Muscle of leg (tissue), 16 donors: ENCODE measurements at places on chromosomes 1 and 21. TPM values are rescaled to one million over a fixed set of nuclear protein-coding genes. Genes with fewer than 3 reads are reported as not detected.

DNA sequence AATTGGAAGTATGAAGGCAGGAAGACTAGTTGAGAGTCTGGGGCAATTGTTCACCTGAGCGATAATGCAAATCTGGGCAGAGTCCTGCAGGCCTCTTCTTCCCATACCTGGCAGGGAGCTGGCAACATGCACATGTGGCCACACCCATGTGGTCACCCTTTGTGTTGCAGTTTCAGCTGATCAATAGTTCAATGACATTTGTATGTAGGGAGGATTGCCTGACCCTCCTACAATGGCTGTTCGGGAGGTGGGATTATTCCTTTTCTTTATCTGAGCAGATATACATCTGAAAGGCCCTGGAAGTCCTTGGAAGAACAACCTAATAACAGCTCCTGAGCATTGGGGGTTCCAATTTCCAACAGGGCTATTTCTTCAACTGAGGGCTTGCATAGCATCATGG is 15.2 kb upstream of the TRIM45 start:
- DNase-seq: no peak

GRCh38 chr1:204705888-204706837 is 20.6 kb upstream of the LRRN2 start:
- DNase-seq: peak; percentile 12

GRCh38 chr1:46437723-46438122 is 43.6 kb downstream of the FAAH start:
- DNase-seq: no peak

DNA sequence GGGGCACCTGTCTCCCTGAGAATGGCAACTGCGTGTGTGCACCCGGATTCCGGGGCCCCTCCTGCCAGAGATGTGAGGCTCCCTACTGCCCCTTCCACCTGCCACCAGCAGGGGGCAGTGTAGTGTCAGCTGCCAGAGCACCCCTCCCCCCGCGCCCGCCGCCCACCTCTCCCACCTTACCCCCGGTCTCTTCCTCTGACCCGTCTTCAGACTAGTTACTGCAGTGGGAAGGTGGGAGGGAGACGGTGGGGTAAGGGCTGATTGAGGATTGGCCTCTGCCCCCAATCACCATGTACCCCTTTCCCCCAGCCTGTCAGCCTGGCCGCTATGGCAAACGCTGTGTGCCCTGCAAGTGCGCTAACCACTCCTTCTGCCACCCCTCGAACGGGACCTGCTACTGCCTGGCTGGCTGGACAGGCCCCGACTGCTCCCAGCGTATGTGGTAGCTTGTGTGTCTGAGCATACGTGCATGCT is 10.1 kb upstream of the LRRC71 start:
- DNase-seq: no peak

- DNase-seq: peak; percentile 95
Observed at GRCh38 chr1:15328351-15329103, 81.2 kb upstream of the EFHD2 start.

GRCh38 chr1:37753473-37754321 is 11.2 kb downstream of the EPHA10 start:
- DNase-seq: no peak

GRCh38 chr1:91397605-91398004 is 7.0 kb downstream of the HFM1 start:
- DNase-seq: no peak

GRCh38 chr1:217139513-217139912 is 416.3 kb upstream of the ESRRG start:
- peak; percentile 33 for DNase-seq

DNA sequence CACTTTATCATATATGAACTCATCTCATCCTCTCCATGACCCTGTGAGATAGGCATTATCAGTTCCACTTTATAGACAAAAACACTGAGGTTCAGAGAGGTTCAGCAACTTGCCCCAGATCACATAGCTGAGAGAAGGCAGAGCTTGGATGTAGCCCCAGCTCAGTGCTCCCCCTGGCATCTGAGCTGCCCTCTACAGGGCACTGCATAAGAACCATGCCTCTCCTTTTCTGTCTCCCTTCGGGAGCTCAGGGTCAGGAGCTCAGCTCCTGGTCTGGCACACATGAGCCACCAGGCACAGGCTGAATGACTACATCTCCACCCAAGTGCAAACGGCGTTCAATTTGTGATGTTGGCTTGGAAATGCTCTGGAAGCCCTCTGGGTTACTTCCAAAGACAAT is 16.9 kb downstream of the RAB7B start:
- DNase-seq: no peak

- DNase-seq: no peak
Observed at GRCh38 chr1:53459321-53460175, at the start of gene DMRTB1. DMRTB1 (plus strand) TSS chr1:53459399; CDS start chr1:53459454, 55 bp downstream.

- no peak for DNase-seq
Observed at GRCh38 chr1:21801100-21801499, 11.0 kb upstream of the LDLRAD2 start.

DNA sequence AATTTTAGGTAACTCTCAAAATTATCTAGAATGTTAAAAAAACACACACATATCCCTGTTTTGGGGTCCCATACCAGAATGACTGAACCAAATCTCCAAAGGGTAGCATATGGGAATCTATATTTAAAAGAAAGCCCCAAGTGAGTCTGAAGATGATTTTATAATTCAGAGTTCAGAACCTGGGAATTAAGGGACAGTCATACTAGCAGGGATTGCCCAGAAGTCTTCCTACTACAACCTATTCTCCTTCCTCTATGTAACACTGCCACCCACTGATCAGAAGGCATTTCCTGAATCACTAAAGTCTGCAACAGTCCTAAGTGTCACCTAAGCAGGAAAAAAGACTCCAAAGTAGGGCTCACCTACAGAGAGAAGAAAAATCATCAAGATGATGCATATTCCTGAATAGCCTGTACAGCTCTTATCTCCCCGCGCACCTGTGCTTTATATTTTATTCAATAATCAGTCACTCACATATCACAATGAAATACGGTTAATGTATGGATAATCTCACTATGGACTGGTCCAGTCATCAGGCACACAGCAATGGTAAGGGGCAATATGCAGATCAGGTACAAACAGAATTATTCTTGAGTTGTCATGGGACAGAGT is 4.9 kb downstream of the RGS1 start:
- peak; percentile 77 for DNase-seq

GRCh38 chr1:46676531-46676930 is 4.9 kb downstream of the TEX38 start:
- no peak for DNase-seq

- no peak for DNase-seq
Observed at GRCh38 chr1:1273209-1273511, 494 bp downstream of the UBE2J2 start.

DNA sequence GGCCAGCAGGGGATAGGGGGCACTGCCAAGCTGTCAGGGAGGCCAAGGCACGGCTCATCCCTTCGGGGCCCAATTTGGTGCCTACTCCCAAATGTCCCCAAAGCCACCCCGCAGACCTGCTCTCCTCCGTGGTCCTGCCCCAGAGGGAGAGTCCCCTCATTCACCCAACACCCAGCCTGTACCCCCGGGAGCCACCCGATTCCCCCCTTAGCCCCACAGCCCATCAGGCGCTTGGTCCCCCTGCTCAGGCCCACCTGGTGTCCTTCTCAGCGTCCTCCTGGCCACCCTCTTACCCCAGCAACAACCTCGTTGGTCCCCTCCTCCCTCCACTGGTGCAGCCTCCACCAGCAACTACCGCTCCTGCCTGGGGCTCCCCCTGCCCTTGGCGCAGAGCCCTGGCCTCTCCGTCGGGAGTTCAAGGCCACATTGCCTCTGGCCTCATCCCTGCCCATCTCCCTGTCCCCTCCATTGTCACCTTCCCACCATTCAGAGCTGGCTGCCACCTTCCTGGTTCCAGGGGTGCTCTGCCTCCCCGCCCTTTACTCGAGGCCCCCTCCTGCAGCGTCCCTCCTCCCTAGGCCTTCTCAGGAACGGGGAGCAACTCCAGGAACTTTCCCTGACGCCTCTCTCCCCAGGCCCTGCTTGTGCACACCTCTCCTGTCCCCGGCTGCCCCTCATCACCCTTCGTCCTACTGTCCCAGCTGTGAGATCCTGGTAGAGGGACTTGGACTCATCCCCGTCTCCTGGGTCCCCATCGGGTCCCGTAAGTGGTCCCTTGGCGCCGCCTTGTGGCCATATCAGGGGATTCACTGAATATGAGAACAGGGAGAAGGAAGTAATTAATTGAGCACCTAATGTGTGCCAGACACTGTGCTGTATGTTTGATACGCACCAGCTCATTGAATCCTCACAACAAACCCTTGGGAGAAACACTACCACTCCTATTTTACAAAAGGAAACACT is 73.9 kb downstream of the RAP1GAP start:
- peak; percentile 48 for DNase-seq

DNA sequence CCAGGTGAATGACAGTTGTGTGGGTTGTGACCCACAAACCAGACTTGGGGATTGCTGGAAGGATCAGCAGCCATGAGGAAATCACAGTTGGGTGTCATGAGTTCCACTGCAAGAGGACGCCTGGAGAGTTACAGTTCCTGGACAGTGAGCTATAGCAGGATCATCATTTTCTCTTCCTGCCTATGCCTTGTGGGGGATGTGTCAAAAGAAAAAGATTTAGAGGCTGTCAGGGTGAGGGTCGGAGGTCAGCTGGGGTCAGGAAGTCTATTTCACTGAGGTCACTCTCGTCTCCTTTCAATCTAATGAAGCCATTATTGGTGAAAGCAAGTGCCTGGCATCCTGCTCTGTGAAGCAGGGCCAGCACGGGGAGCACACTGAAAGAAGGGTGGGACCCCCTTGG is 7.0 kb upstream of the LIN28A start:
- no peak for DNase-seq

DNA sequence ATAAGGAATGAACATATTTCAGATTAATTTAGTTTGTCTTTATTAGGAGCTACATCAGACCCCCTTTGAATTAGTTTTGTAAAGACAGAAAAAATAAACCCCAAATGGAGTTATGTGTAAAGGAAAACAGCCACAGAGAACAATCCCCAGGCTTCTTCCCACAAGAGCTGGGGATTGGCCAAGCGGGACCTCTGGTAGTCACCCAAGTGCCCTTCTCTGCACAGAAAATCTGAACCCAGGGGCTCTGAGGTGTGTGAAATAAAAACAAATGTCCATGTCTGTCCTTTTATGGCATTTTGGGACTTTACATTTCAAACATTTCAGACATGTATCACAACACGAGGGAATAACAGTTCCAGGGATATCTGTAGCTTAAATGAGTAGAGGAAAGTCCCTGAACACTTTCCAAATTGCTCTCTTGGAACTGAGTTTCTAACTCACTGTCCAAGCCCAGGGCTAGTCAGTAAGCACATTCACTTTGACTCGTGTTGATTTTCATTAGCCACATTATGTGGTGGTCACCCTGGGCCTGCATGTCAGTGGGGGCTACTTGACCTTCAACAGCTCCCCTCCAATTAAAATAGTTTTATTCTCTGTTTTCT is 22.5 kb downstream of the DPT start:
- peak; percentile 54 for DNase-seq

DNA sequence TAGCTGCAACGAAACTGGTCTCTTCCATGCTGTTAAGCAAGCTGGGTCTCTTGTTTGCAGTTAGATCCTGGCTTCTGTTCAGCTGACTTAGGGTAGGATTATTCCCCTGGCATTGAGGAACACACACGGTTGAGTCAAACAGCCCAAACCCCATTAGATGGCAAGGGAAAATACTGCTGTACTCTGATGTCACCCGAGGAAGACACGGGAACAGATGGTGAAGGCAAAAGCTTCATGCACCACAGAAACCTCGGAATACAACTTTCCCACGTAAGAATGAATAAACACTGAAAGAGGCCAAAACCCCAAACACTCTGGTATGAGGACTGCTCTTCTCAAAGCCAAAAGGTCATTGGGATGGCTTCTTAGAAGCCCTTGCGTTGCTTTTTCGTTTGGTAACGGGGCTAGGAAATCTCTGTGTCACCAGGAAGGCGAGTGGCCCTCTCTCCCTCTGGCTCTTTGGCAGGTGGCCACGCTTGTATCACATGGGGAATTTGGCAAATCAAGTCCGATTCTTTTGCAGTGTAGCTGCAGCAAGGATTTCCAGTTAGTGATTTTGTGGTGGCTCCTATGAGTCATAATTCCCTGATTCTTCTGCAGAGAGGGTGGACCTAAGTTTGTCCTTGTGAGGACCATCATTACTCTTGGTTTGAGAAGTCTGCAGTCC is 16.7 kb upstream of the LYST start:
- DNase-seq: peak; percentile 76

DNA sequence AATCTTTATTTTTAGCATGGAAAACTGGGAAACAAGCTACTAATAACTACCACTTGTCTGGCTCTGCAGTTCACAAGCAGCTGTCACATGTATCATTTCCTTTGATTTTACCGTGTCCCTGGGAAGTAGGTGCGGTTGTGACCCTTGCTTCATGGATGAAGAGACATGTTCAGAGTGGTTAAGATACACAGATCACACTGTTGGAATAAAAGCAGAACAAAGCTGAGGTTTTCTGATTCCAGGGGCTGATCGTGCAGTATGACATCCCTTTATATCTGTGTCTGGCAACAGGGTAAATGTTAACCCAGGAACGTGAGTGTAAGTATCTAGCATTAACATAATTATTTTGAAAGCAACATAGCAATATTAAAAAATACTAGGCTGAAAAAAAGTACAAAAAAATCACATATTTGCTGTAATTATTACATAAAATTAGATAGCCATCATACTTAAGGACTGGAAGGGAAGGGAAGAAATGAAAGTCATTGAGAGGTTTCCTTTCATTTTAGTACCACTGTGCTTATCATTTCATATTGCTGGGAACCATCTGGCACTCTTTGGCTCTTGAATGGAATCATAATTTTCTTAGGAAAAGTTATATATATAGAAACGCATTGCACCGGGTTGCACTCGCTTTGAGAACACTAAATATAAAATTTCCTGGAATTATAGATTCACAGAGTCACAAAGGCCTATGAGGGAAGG is 62.8 kb upstream of the PAXBP1 start:
- no peak for DNase-seq

GRCh38 chr1:2926447-2927055 is 94.7 kb upstream of the ACTRT2 start:
- no peak for DNase-seq

GRCh38 chr1:14165371-14165801 is 433.1 kb upstream of the KAZN start:
- DNase-seq: peak; percentile 63

- peak; percentile 19 for DNase-seq
Observed at GRCh38 chr1:19179597-19180264, 30.3 kb downstream of the UBR4 start.

KRTAP13-2 gene
- total RNA-seq: not detected

DDOST gene
- total RNA-seq: 145 TPM

TFF1 gene
- total RNA-seq: not detected

LCE6A gene
- total RNA-seq: not detected

PALMD gene
- 95.8 TPM for total RNA-seq

OR13G1 gene
- not detected for total RNA-seq

RUSC1 gene
- 12.1 TPM for total RNA-seq

FAM163A gene
- 0.31 TPM for total RNA-seq

TSEN15 gene
- 33.3 TPM for total RNA-seq

TAS1R1 gene
- total RNA-seq: 2.7 TPM
